AG04450 (cell line): ENCODE measurements at places on chromosomes 6 and 20.

- peak; percentile 4 for DNase-seq
These were observed 394.4 kb upstream of the CDH4 start for GRCh38 chr20:60857708-60858107.

GRCh38 chr6:150639823-150640331, 40.2 kb downstream of the PLEKHG1 start:
- DNase-seq: no peak

DNA sequence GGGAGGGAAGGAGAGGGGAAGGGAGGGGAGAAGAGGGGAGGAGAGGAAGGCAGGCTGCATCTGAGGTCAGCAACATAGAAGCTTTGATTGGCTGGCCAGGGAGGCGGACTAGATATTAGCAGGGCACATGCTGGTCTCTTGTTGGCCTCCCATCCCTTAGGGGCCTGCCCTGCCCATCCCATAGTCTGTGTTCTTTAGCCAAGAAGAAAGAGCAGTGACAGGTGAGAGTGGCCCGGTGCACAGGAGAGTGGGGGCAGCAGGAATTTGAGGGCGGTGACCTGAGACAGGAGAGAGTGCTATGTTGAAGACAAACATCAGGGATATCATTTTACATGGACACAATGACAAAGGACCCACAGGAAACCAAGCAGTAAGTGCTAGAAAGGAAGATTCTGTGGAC, 413.5 kb downstream of the SYNE1 start:
- DNase-seq: no peak

- no peak for DNase-seq
These were observed 363.9 kb downstream of the MAFB start for GRCh38 chr20:40325006-40325568.

DNA sequence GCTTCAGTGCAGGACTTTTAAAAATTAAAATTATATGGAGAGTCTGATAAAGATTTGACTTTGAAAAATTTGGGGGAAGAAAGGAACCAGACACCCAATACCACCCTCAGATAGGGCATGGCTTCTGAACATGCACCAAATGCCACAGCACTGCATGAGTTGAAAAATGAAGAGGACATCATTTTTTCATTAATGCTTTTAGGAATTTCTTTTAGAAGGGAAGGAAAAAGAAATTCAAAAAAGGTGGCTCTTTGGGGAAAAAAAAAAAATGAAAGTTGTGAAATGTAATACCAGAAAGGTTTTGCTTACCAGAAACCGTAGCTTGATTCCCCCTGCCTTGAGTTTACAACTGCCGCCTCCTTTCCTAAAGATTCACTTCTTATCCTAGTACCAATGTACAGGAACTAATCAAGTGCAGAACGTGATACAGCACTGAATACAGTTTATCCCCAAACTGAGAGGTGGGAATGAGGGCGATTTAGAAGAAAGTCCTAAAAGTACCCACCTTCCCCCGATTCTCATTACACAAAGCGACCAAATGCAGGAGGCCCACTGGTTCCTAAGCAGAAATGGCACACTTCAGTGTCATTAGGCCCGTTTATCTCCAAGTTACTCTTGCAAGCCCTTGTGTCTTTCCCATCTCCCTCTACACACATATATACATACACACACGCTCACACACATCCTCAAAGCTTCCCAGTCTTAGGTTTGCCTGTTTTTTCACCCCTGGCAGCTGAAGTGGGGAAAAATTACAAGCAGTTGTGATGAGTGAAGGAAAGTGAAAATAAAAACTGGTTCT, 2.8 kb downstream of the PPP1R10 start:
- DNase-seq: no peak

DNA sequence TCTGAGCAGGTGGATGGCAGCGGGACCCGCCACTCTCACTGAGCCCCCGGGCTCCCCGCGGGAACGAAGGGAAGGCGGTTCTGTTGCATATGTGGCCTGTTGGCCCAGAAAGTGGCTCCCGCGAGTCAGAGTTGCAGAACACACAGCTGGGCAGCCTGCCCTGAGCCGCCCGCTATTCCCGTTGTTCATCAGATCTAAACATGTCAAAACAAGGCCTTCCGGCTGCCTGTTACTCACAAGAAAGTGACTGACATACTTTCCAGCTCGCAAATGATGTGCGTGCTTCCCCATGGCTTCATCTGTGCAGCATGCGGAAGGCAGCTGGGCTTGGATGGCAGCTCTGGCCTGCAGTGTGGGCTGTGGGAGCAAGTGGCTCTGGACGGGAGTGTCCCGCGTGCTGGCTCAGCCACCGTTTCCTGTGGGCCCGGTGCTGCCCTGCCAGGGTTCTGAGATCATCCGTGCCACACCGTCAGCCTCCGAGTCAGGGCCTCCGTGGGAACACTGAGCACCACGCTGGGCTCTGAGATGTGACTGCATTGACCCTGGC, 227.3 kb downstream of the ERMARD start:
- DNase-seq: no peak

GRCh38 chr6:75602246-75603105, 796 bp downstream of the SENP6 start:
- DNase-seq: no peak

DNA sequence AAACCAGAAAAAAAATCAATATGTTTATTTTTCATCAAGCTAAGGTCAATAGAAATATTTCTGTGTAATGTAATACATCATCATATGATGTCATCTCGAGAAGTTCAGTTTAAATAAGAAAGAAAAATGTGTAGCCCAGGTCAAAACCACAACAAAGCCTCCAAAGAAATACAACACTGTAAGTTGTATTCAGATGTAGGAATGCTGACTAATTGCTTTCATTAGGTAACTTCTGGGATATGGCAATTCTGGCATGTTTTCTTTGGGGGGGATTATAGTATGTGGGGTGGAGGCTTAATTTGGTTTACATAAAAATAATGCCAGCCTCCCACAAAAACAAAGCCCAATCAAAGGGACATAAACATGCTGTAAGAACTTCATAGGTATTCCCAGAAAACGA, 881.8 kb upstream of the CITED2 start:
- DNase-seq: no peak

DNA sequence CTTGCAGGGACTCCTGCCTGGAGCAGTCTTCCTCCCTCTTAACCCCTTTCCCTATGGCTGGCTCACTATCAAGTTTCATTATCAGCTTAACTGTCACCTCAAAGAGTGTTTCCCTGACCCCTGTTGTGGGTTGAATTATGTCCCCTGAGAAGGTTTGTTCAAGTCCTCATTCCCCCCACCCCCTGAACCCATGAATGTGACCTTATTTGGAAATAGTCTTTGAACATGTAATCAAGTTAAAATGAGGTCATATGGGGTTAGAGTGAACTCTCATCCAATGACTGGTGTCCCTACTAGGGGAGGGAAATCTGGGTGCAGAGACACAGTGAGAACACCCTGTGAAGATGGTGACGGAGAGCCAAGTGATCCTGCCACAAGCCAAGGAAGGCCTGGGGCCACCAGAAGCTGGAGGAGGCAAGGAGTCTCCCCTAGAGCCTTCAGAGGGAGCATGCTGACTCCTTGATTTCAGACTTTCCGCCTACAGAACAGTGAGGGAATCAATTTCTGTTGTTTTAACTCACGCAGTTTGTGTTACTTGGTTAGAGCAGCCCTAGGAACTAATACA, 165.2 kb upstream of the TOP1 start:
- DNase-seq: no peak

GRCh38 chr20:38890497-38890818, 35.8 kb upstream of the FAM83D start:
- no peak for DNase-seq

GRCh38 chr6:56025795-56026194, 150.4 kb upstream of the BMP5 start:
- no peak for DNase-seq

GRCh38 chr20:21505810-21506530, 7.9 kb downstream of the NKX2-2 start:
- DNase-seq: no peak
